ENCODE measurements at places on chromosomes 4 and X.

DNA sequence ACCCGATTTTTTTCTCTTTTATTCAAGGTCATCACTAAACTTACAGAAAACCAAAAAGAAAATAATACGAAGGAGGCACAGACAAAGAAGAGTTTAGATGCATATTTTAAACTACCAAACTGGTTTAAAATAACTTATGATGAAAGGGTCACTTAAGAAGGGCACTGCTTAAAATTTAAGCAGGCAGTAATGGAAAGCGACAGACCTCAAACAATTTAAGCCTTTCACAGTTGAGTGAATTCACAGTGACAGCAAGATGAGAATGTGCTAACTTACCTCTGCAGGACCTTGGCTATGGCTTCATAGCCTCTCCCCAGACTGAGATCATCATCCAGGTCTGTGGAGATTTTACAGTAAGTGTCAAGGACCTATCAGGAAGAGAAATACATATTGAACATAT, 112.1 kb downstream of the TTC29 start:
- DNase-seq = no peak

- no peak for DNase-seq
Measured at GRCh38 chr4:40228497-40229365, 31.9 kb downstream of the RHOH start.

DNA sequence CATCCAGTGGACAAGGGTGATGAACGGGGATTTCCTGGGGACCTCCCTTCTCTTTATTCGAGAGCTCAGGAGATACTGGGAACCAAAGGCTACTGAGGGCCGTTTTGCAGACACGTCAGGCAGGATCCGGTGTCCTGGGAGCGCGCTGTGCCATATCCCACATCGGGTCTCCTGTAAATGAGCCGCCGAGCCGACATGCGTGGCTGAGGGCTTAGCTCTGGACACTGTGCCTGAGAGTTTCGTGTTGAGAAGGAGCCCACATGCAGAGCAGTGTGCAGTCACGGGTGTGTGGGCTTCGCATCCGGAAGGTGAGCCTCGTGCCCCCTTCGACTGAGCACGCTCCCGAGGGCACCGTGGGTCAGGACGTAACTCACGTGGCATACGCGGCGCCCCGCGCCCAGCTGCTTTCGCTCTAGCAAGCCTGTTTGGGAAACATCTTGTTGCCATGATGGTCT, 28.5 kb upstream of the HGFAC start:
- no peak for DNase-seq

- DNase-seq = no peak
Measured at GRCh38 chr4:122458625-122459024, 2.1 kb upstream of the IL2 start.

- DNase-seq = no peak
Measured at GRCh38 chrX:15973946-15974345, 119.3 kb upstream of the AP1S2 start.

DNA sequence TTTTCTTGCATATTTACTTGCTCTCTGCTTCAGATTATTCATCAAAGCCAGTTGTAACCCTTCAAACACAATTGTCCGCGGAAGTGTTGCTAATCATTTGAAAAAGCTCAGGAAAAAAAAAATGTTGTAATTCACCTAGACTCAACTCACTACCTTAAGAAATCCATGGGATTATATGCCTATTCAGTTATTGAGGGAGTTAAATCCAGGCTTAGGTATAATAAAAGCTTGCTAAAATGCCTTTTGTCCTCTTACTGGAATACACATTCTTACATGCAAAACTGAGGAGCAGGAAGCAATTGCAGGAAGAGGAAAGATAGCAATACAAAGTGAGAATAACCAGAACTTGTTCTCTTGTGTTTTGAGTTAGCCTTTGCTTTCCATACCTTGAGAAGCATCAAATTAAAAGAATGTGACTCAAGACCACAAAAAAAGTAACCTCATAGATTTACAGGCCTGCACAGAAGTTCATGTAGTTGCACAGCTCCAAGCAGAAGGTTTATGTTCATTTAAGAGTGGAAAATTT, 91.4 kb upstream of the FAM241A start:
- no peak for DNase-seq

GRCh38 chr4:141435446-141436225, 200.7 kb upstream of the IL15 start:
- no peak for DNase-seq

DNA sequence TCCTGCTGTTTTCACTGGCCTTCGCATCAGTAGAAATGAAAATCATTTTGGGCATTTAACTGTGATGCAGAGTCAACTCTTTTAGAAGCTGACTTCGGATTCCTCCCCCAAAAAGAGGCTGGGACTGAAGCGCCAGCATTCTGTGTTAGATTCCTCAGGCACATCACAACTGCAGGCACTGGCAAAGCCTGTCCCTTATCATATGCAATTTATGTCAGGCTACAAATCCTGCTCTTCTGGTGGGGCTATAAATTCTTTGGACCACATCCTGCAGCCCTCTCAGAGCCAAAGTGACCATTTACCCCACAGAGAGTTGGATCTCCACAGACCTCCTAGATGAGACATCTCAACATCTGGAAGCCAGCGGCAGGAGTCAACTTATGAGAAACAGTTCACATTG, 138.4 kb downstream of the CBR4 start:
- no peak for DNase-seq

DNA sequence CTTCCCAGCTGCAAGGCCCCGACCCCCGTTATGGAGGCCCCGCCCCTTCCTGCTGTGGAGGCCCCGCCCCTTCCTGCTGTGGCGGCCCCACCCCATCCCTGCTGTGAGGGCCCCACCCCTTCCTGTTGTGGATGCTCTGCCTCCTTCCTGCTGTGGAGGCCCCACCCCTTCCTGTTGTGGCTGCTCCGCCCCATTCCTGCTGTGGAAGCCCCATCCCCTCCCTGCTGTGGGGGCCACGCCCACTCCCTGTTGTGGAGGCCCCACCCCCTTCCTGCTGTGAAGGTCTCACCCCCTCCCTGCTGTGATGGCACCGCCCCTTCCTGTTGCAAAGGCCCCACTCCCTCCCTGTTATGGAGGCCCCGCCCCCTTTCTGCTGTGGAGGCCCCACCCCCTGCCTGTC, 104.9 kb upstream of the PSAPL1 start:
- no peak for DNase-seq

GRCh38 chr4:17066972-17067371, 168.5 kb upstream of the LDB2 start:
- no peak for DNase-seq

DNA sequence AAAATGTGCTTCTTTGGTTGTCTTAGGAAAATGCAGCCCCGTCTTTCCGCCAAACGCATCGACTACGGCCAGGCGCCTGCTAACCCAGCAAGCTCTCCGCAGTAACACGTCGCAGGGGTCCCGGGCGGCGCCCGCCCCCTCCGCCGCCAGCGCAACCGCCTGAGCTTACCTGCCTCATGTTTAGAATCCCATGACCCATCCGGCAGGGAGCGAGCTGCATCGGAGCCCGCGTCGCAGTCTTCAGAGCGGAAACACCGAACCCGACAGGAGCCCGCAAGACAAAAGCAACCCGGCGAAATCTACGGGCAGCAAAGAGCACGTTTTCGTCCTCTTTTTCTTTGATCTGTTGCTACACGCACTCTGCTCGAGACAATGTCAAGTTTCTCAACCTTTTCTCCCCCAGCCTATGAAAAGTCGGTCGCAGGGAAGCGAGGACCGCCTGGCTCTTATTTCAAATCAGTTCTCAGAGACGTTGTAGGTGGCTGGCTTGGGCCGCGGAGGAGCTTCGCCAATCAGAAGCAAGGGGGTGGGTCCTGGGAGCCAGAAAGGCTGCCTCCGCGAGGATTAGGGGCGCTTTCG, at the start of gene MID1:
Gene MID1 (minus strand): TSS at position 465 of the 579 bp plus-strand sequence. CDS start 53,038 bp downstream, outside the sequence.
- DNase-seq = peak; percentile 22

DNA sequence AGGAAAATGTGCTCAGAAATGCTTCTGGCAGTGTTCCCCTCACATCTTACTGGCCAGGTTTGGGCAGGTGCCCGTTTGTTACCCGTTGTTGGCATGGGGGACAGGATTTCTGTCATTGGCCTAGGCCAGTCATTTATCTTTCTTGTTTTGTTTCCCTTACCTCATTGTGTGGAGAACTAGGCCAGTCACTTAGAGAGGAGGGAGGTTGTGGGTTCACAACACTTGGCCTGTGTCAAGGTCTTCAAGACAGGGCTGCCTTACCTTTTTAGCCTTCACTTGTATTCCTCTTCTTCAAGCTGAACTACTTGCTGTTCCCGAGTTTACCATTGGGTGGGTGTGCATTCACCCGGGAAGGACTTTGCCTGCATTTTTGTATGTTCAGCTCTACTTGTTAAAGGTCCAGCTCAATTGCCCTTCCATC, 17.7 kb downstream of the SNX25 start:
- DNase-seq = no peak

GRCh38 chr4:108240366-108240765, 71.6 kb upstream of the LEF1 start:
- no peak for DNase-seq

DNA sequence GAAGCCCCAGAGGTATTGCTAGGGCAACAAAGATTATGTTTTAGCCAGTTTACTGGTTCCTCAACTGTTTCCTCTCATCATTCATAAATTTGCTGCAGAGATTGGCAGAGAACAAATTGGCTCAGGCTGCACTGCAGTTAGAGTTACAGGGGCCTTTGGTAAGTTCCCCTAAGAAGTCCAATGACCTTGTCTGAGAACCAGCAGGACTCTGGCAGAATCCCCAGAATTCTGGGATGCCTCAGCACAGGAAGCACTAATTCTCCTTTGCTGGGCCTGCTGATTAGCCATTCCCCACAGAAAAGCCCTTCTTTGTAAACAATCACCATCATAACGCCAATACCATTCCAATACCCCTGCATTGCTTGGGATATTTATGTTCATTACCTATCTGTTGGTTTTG, 151.3 kb downstream of the USP46 start:
- no peak for DNase-seq

- DNase-seq = no peak
Measured at GRCh38 chr4:148059617-148060180, 327.8 kb downstream of the ARHGAP10 start.

DNA sequence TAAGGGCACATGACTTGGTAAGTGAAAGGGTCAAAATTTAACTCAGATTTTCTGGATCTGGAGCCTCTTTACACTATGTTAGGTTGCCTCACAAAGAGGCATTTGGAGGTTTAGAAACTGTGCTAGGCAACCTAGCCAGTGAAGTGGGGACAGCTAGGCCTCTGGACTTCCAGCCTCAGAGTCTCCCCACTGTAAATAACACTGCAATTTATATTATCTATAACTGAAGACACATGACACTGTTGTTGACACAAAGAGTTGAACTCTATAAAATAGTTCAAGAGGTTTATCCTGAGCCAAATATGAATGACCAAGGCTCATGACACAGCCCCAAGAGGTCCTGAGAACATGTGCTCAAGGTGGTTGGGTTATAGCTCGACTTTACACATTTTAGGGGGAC, 74.9 kb upstream of the IQCM start:
- DNase-seq = no peak

DNA sequence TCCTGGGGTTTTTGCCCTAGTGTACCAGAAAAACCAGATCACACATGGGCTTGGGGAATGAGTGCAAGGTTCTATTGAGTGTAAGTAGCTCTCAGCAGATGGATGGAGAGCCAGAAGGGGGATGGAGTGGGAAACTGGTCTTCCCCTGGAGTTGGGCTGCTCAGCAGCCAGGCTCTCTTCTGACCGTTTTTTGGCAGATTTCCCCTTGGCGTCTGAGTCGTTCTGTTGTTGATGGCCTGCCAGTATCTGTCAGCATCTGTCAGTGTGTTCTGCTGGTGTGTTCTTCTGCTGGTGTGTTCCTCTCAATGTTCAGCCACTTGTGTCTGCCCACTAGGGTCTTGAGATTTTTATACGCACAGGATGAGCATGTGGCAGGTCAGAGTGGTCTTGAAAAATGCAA, 633.9 kb upstream of the CPEB2 start:
- no peak for DNase-seq

DNA sequence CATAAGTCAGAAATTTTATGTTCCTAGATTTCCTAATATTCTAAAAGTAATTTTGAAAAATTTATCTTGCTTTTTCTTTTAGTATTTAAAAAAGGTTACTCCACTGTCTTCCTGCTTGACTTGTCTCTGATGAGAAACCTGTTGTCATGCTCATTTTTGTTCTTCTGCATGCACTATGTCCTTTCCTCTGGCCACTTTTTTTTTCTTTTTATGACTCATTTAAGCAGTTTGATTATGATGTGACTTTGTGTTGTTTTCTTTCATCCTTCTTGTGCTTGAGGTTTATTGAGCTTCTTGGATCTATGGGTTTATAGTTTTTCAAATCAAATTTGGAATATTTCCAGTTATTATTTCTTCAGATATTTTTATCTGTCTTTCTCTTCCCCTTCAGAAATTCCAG, 12.0 kb upstream of the UFSP2 start:
- DNase-seq = no peak

- peak; percentile 80 for DNase-seq
Measured at GRCh38 chrX:103817502-103817901, 14.6 kb downstream of the RAB9B start.

GRCh38 chr4:2714061-2714770, 41.9 kb downstream of the TNIP2 start:
- DNase-seq = no peak

GRCh38 chr4:55509266-55509665, 37.4 kb downstream of the CLOCK start:
- no peak for DNase-seq

- DNase-seq = no peak
Measured at GRCh38 chr4:133157460-133158160, 8.5 kb downstream of the PCDH10 start.

DNA sequence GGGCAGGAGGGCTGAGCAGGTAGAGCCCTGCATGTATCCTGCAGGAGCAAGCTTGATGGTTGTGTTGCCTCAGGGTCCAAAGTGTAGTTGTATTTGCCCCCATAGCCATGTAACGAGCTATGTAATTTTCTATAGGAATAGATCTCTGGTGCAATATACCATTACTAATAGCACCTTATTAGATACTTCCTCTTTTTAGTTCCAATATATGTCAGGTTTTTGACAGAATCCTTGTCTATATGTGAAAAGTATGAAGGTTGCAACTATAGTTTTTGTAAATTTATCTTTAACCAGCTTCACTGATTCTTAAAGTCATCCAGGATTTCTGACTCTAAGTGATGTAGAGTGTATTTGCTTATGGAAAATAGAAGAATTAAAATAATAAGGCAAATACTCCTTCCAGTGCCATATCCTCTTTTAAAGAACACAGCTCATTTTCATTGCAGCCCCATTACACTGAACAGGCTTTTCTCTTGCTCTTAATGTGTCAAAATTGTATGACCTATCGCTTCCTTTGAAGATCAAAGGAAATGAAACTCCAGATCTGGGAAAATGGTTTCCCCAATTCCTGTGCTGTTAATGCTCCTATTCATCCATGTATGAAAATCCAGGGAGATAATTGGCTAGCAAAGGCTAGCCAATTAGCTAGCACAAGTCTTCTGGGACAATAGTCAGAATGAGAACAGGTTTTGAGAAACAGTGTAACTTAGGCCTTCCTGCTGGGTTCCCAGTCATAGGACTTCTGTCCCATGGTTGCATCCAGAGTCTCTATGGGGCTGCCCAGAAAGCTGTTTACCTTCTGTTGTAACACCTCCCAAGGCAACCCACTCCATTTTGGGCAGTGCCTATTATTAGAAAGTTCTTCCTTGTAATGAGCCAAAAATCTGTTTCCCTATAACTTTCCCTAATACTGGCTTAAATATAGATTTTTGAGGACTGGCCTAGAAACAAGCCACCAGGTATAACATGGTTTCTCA, 90.6 kb downstream of the TSPAN7 start:
- DNase-seq = no peak

GRCh38 chrX:112058255-112058654, 24.3 kb downstream of the TRPC5 start:
- DNase-seq = no peak
